DMS53 (cell line): ENCODE measurements at places on chromosomes 6 and 20.

- peak; percentile 44 for DNase-seq
These were observed 164.4 kb downstream of the SIM1 start for GRCh38 chr6:100300221-100300736.

- DNase-seq, result no peak
These were observed 4.2 kb downstream of the GMEB2 start for GRCh38 chr20:63622732-63623131.

GRCh38 chr6:16267428-16268263, 29.3 kb downstream of the GMPR start:
- no peak for DNase-seq

DNA sequence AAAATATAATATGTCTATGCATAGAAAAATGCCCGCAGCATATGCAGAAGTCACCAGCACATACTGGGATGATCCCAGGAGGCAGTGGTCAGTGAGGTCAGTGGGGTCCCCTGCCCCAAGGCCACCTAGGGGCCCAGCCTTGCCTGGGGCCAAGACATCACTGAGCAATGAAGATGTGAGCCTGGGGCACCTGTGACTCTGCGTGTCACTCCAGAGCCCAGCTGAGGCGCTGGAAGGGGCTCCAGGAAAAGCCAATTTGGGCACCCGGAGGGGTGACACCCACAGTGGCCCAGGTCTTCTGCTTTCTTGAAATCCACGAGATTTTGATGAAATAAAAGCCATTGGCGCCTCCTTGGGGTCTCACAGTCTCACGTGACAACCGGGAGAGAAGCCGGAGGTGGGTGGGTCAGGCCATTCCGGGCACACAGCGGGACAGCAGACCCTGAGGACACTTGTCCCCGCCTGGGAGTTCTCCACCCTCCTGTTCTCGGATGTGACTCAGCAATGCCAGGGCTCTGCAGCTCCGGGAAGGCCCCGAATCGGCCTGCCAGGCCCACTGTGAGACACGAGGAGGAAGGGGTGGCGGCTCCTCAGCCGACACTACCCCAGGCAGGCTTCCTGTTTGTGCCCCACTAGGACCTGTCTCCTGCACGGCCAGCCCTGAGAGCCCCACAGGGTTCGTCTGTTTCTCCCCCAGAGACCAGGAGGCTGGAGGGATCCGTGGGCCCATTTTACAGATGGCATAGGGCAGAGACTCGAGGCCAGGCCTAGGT, 24.4 kb upstream of the SLCO4A1 start:
- no peak for DNase-seq

GRCh38 chr20:20079102-20079784, 26.9 kb downstream of the CFAP61 start:
- peak; percentile 83 for DNase-seq

DNA sequence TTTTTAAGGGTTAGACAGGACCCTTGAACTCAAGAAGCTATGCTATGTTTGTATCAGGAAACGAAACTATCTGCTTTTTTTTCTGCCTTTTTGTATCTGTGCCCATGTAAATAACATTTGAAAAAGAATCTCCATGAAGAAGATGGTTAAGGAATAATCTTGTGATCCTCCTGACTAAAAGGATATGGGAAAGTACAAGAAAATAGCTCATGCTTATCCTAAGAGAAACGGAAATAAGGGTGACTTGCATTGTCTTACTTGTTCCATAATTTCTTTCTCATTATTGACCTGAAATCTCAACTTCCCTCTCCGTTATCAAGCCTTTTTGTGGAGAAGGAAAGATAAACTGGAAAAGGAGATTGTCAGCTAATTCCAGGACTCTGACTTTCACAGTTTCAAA, 5.9 kb upstream of the CFAP206 start:
- DNase-seq, result no peak

DNA sequence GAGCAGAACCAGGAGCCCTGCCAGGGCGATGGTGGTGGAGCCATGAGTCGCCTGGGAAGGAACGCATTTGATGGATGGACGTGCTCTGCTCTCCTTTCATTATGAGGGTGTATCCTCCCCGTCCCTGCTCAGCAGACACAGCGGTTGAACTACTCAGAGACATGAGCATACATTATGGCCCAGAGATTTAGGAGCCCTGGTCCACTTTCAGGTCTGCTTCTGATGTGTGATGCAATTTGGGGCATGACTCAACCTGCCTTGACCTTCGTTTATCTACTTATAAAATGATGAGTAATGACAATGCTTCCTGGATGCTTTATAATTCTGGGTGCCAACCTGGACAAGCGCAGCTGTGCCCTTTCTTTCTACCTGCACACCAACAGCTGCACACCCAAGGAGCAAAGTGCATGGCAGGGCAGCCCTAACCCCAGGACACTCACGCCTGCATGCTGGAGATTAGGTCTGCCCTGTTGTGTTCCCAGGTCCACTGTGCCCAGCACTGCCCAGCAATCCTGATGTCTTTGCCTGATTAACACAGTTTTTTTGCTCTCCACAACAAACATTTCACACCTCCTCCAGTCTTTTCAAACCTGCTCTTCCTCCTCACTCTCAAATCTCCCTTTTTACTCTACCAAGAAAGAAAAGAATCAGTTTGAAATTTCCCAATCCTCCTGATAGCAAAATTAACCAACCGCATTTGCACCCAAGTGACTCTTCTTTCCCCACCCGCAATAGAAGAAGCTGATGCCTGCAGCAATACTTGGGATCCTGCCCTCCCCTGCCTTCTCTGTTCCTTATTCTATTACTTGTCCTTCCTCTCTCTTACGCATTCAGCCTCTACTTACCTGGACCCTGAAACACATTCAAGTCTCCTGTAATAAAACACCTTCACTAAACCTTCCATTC, 81.2 kb downstream of the EZR start:
- DNase-seq, result peak; percentile 10

DNA sequence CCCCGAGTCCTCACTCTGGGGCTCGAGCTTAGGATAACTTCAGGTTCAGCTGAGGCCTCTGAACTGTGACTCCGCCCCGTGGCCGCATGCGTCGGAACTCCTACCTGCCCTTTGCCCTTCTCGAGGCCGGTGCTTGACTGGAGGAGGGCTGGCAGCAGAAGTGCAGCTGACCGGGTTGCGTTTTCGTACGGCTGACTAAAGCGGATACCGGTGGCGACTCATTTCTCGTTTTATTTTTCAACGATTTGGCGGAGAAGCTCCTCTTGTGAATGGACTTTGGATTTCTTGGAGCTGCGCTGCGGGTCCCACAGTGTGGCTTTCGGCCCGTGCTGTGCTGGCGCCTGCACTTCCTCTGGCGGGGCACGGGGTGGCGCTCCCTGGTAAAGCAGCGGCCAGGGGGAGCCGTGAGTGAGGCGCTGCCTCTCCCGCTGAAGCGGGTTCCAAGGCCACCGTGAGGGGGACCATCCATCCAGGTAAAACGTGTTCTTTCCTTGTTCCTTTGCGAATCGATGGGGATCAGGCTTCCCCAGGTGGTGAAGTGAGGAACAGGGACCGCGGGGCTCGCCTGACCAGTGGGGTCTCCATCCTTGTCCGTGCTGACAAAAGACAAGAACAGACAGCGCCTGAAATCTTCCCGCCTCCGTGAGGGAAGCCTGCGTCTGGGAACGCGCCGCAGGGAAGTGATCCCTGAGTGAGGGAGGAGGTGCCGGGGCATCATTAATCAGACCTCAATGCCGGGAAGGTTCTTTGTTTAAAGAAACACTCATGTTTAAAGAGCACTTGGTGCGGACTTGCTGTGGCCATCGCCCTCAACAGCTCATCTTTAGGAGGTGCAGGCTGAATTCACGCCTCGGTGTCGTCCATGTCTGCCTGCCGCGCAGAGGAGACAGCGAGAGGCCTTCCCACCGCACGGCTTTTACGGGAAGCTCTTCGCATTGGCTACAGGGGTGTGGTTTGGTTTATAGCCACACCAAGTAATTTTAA, 38.8 kb downstream of the ERMARD start:
- DNase-seq, result peak; percentile 86

DNA sequence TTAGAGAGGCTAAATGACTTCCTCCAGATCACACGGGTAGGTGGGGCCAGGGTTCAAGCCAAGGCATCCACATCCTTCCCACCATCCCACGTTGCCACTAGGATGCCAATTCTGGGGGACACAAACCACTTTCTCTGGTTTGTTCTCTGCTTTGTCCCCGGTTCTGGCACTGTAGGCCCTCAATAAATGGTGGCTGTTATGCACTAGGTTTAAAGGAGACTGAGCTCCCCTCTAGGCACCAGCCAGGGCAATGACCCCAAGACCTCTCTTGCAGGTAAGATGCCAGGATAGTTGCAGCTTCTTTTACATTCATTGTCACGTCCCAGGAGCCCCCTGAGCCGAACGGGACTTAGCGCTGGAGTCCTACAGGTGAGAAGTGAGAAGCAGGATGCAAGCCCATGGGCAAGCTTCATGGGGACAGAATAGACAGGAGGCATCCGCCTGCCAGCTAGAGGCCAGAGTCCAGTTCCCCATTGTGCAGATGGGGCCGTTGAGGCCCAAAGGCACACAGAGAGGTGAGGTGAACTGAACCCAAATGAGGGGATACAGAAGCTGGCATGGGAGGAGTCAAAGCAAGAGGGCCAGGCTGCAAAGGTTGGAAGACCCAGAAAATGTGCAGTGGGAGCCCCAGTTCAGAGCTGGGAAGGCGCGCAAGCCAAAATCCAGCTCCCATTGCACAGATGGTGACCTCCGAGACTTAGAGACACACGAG, 677 bp downstream of the PXMP4 start:
- DNase-seq, result peak; percentile 61

- DNase-seq, result no peak
These were observed 82.6 kb upstream of the SPTLC3 start for GRCh38 chr20:12925863-12926793.

DNA sequence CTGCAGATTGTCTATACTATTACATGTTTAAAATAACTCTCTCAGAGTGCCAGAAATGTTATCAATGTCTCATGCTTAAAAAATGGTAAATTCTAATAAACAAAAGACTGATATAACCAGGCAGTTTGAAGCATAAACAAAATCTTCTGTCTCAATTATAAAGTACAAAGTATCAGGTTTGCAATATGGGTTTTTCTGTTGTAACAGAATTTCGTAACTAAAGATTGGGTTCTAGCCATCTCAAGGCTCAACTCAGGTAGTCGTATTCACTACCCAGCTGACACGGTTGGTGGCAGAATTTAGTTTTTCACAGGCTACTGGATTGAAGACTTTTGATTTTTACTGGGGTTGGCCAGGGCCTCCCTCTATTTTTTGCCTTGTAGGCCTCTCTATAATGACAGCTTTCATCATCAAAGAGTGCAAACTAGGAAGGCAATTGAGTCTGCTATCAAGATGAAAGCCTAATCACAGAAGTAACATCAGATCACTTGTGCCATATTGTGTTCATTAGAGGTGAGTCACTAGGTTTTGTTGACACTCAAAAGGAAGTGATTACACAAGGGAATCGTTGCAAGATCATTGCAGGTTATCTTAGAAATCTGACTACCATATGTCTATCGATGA, 3.6 kb downstream of the CYP39A1 start:
- DNase-seq, result peak; percentile 90

DNA sequence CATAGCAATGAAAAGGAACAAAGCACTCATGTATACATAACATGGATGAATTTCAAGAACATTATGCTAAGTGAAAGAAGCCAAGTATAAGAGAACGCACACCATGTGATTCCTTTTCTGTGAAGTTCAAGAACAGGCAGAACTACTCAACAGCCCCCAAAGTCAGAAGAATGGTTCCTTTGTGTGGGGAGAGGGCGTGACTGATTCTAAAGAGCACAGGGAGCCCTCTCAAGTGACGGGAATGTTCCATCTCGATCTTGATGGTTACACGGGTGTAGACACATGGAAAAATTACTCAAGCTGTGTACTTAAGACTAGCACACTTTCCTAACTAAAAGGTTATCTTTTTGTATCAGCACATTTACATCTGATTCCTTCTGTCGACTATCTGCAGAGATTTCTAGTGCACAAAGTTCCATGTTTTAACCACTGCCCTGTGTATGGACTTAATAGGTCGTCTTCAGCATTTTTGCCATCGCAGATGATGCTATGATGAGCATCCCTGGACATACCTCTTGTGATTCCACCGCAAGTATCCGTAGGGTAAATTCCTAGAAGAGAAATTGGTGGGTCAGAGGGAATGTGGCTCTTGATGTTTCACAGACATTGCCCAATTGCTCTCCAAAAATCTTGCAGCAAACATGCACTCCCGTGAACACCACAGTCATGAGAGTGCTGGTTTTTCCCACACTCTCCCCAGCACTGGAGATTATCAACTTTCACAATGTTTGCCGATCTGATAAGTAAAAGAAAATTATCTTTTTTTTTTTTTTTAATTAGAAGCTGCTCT, 279.3 kb downstream of the BMP7 start:
- no peak for DNase-seq

- no peak for DNase-seq
These were observed 10.7 kb downstream of the TRERF1 start for GRCh38 chr6:42440778-42441696.

- no peak for DNase-seq
These were observed 151.6 kb upstream of the GMDS start for GRCh38 chr6:2396846-2397630.

DNA sequence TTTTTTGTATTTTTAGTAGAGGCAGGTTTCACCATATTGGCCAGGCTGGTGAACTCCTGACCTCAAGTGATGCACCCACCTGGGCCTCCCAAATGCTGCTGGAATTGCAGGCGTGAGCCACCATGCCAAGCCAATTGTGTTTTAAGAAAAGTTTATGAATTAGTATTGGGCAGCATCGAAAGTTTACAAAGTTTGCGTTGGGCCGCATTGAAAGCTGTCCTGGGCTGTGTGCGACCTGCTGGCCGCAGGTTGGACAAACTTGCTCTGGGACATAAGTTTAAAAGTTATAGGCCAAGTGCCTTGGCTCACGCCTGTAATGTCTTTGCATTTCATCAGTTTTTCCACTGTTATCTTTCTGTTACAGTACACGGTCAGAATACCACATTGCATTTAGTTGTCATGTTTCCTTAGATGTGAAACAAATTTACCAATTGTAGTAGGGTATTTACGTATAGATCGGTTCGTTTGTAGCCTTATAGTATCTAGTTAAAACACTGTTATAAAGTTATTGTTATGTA, 39.5 kb downstream of the ASXL1 start:
- no peak for DNase-seq

DNA sequence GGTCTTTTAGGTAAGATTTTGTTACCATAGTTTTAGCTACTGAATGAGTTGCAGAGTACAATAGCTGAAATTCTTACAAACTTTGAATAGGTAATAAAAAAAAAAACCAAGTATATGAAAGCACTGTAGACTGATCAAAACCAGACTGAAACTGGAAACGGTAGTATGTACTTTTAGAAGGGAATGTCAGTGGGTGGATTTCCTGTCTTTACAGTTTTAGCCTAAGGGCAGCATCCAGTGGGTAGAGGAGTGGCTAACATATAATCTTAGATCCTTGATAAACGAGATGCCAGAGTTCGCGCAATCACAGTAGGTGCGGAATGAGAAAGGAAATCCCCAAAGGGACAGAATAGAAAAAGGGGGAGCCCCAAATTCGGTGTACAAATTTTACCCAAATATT, 385.9 kb upstream of the RUNX2 start:
- DNase-seq, result no peak
